ENCODE measurements at places on chromosomes 1 and 21. TPM values are rescaled to one million over a fixed set of nuclear protein-coding genes. Genes with fewer than 3 reads are reported as not detected.
A peak's percentile ranks its signal among the peaks of the same experiment; 100 is the strongest.

Gene SLC45A1
- polyA plus RNA-seq: 1.1 TPM

Gene FAM72A
- polyA plus RNA-seq: 7.7 TPM

Gene SLAMF8
- polyA plus RNA-seq: 0.28 TPM

Gene TCHHL1
- polyA plus RNA-seq: not detected

GRCh38 chr1:67861856-67862516, 28.7 kb upstream of the GNG12 start:
- H3K4me3 ChIP-seq: no peak overlapping the region
- no peak for DNase-seq
- H3K27me3 ChIP-seq: no peaks in the 10 kb centered on the region
- no peaks in the 10 kb centered on the region for H3K36me3 ChIP-seq
- H3K27ac ChIP-seq: no peak overlapping the region

DNA sequence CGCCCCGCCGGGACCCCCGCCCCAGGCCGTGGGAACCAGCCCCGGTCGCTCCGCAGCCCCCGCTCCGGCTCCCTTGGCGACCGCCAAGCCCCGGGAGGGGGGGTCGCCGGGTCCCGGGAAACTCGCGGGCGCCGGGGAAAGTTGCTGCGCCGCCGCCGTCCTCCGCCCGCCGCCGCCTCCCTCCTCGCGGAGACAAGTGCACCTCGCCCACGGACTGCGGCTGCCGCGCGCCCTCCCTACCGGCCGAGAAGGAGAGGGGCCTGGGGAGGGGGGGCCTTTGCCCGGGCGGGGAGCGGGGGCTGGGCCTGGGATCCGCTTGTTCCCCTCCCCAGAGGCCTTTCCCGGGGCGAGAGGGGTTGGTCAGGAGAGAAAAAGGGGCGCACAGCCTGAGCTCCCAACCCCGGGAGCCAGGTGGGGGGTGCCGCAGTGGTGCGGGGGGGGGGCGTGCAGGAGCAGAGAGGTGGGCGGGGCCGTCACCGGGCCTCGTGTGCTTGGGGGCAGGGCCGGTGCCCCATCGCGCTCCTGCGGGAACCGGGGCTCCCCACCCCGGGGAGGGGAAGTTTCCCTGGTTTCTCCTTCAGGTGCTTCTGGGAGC, 592 bp downstream of the AGRN start:
- H3K4me1 ChIP-seq: peaks cover 13% of the 10 kb centered on the region
- H3K36me3 ChIP-seq: no peaks in the 10 kb centered on the region
- H3K4me3 ChIP-seq: peak overlapping the region; percentile 51
- peaks cover 37% of the 10 kb centered on the region for H3K27me3 ChIP-seq
- DNase-seq: no peak
- peak overlapping the region; percentile 19 for H3K27ac ChIP-seq

GRCh38 chr1:12184008-12184681, 17.4 kb downstream of the TNFRSF1B start:
- H3K36me3 ChIP-seq: no peaks in the 10 kb centered on the region
- H3K27ac ChIP-seq: peak overlapping the region; percentile 88
- H3K27me3 ChIP-seq: no peaks in the 10 kb centered on the region

DNA sequence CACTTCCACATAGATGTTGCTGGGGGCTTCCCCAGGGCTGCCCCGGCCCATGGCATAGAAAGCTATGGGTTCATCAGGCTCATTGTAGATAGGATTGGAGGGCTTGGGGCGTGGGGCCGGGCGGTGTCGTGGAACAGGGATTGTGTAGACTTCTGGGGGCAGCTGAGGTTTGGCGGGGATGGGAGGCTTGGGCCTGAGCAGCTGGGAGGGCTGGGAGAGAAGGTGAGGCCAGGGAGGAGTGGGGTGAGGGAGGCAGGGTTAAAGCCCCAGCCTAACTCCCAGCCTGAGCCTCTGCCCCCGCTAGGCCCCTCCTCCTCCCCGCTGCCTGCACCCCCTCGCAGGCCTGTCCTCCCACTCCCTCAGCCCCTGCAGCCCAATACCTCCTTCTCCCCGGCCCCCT, 7.4 kb downstream of the SH2D2A start:
- H3K4me1 ChIP-seq: peaks cover 17% of the 10 kb centered on the region
- no peaks in the 10 kb centered on the region for H3K36me3 ChIP-seq
- H3K27me3 ChIP-seq: no peaks in the 10 kb centered on the region
- no peak for DNase-seq

DNA sequence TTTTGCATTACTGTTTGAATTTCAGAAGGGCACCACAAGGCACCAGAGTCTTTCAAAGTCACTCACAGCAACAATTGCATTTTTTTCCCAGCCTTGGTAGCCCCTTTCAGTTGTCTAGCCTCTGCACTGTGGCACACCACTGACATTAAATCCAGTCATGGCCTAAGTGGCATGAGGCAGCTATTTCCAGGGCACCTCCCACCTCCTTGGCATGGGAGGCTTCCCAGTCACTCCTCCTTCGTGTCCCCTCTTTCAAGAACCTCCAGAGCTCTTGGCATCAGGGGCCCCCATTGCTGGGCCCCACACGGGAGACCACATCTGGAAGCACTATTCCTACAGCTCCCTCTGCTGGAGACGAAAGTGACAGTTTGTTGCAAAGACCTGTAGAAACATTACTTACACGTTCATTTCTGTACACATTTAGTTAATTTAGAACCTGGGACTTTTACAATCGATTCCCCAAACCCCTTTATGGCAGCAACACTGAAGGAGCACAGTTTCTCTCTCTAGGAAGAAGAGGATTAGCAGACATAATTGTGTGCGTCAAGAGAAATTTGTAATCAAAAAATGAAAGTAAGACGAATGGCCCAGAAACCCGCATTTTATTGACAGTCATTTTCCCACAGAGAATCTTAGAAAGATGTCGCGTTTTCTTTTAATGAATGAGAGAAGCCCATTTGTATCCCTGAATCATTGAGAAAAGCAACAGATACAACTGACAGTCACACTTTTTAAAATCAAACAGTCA, 5.7 kb upstream of the CHD5 start:
- no peak for DNase-seq
- peaks cover 55% of the 10 kb centered on the region for H3K36me3 ChIP-seq
- H3K27me3 ChIP-seq: peaks cover 21% of the 10 kb centered on the region
- no peak overlapping the region for H3K4me3 ChIP-seq
- no peak overlapping the region for H3K27ac ChIP-seq

Measured in left lung (tissue), 14 donors.